Thymus (tissue), 14 donors: ENCODE measurements at places on chromosomes 4 and X.

- DNase-seq = no peak
These were observed 4.7 kb downstream of the SLC25A6 start for GRCh38 chrX:1387141-1387776.

DNA sequence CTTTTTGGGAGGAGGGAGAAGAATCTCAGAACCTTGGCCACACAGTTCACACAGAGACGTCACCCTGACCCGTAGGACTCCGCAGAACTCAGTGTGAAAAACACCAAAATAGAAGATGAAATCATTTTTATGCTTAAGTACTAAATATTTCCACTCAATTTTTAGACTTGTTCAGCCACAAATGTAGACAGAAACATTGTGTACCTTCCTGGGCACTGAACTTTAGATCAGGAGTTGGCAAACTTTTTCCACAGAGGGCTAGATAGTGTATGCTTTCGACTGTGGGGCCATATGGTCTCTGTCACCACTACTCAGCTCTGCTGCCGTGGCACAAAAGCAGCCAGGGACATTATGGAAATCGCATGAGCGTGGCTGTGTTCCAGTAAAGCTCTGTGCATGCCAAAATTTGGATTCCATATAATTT, 61.8 kb upstream of the STOX2 start:
- DNase-seq = no peak

DNA sequence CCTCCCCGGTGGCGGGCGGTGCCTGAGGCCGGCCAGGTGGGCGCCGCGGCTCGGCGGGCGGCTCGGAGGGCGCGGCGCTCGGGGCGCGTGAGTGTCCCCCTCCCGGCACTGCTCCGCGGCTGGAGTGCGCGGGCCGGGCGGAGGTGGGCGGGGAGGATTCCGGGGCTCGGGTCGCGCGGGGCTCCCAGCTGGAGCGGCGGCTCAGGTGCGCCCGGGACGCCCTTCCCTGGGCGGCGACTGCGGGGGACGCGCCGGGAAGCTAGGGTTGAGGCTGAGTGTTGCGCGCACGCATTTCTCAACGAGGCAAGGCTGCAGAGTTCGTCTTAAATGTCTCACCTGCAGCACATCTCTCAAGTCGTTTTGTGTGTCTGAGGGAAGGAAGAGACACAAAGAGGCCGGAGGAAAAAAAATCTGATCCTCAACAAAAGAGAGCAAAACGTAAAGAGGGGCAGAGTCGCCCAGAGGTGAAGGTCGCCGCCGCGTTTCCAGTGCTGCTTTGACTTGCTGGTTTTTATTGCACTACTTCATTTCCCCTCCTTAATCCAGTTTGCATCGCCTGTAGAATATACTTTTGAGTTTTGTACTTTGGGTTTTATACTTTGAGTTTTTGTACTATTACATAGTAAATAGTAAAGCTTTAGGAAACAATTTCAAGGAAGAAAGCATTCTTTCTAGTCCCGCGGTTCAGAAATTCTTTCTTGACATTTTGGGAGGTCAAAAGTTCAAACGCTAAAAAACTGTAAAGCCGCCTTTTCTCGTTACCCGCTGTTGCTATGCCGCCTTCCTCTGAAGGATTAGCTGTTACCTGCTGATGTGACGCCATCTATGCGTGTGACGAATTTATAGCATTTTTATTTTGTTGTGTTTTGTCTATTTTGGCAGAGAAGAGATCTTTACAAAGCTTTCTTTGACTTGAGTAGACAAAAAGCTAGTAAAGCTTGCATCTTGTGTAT, 106.5 kb upstream of the STOX2 start:
- DNase-seq = no peak

DNA sequence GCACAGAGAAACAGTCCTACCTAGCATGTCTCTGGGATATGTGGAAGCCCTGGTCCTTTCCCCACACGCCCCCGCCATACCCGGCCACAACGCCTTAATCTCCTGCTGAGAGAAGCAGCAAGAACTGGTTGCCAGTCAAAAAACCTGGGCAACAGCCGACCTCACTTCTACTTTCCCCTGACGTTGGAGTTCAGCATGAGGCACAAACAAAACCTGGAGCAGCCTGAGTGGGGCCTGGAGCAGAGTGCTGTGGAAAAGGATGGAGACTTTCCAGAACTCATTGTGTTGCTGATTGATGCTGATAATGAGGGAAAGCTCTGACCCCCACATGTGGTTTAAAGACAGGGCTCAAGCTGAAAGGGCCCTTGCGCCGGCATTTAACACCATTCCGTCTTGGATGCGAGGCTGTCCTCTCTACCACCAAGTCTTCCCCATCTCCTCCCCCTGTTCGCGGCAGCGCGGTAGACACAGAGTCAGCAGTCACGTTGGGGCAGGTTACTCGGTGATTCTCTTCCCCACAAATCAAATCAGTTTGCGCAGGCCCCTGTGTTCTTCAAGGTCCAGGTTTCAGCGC, 666 bp downstream of the CCDC158 start:
- no peak for DNase-seq

DNA sequence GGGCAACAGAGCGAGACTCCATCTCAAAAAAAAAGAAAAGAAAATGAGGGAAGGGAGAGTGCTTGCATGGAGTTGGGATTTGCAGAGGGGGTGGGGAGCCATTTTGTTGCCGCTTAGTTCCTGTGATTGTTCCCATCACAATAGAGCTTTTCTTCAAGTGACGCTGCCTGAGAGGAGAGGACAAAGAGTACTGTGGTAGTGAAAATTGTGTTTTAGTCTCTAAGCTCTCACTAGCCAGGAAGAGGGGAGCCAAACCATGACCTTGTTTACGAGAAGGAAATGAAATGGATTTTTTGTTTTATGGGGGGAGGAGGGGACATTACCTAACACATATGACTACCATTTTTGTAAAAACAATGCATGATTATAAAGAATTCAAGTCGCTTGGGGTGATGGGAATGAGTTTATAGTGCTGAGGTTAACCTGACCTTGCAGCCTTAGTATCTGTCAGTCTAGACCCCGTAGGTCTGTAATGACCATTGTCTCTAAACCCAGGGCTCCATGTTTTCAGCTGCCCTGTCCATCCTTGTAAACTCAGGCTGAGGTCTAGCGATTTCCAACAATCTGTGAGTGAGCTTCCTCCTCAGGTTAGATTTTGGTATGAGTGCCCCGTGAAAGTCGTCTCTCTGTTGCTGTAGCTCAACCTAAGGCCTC, 18.8 kb downstream of the SRD5A3 start:
- no peak for DNase-seq

- DNase-seq = no peak
These were observed 94.2 kb downstream of the ATP10D start for GRCh38 chr4:47579235-47579634.

- DNase-seq = no peak
These were observed 29.9 kb downstream of the FGFRL1 start for GRCh38 chr4:1041147-1041935.

- no peak for DNase-seq
These were observed 266.0 kb downstream of the PTTG2 start for GRCh38 chr4:38226170-38226569.

DNA sequence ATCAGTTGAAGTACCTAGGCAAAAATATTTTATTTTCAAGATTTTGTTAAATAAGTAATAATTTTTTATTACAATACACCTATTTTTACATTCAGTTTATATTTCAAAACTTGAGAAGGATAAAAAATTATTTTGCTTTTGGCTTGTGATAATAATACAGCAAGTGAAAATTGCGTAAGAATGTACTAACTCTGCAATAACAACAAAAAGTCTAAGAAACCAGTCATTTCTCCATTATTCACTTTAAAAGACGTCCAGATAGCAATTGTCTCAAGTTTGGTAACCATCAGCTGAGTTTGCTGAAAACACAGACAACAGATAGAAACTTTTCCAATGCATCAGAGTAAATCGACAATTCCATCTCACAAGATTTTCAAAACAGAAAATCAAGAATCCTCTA, 12.1 kb downstream of the CXCL8 start:
- DNase-seq = no peak

DNA sequence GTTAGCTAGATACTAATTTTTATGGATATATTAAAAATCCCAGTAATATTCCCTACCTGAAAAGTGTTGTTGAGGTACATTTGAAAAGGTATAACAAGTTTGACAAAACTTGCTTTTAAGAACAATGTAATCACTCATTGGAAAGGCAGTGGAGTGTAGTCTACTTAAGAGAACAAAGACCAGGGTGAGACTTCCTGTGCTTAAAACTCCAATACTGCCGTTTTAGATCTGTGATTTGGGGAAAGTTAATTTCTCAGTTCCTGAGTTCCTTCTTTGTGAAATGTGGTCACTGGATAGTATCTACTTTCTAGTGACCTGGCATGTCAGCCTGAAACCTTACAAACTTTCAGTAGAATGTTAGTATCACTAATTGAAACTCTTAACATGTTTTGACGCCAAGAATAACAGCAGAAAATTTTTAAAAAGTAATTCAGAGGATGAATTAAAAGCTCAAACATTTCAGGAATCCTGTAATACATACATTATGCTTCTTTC, 56.8 kb downstream of the PCDH7 start:
- DNase-seq = no peak
